Endothelial cell (in vitro differentiated cells): ENCODE measurements at places on chromosomes 1 and 21. TPM values are rescaled to one million over a fixed set of nuclear protein-coding genes. Genes with fewer than 3 reads are reported as not detected.

GRCh38 chr1:228922722-228923376, 187.6 kb downstream of the RHOU start:
- DNase-seq: no peak

DNA sequence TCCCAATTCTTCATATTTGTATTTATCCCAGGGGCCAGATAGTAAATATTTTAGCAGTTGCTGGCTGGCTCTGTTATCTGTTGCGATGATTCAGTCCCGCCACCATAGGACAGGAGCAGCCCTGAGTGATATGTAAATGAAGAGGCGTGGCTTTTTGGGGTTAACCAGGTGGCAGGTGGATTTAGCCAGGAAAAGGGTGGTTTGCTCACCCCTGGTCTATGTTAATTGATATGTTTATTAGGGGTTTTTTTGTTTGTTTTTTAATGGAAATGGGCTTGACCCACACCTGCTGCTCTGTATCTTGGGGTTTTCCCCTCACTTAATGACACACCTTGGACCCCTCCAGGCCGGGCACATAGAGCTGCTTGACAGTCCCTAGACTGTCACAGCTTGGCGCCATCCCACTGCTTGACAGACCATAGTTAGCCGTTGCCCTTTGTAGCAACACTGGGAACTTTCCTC, 62.8 kb downstream of the PIK3CD start:
- no peak for DNase-seq

DNA sequence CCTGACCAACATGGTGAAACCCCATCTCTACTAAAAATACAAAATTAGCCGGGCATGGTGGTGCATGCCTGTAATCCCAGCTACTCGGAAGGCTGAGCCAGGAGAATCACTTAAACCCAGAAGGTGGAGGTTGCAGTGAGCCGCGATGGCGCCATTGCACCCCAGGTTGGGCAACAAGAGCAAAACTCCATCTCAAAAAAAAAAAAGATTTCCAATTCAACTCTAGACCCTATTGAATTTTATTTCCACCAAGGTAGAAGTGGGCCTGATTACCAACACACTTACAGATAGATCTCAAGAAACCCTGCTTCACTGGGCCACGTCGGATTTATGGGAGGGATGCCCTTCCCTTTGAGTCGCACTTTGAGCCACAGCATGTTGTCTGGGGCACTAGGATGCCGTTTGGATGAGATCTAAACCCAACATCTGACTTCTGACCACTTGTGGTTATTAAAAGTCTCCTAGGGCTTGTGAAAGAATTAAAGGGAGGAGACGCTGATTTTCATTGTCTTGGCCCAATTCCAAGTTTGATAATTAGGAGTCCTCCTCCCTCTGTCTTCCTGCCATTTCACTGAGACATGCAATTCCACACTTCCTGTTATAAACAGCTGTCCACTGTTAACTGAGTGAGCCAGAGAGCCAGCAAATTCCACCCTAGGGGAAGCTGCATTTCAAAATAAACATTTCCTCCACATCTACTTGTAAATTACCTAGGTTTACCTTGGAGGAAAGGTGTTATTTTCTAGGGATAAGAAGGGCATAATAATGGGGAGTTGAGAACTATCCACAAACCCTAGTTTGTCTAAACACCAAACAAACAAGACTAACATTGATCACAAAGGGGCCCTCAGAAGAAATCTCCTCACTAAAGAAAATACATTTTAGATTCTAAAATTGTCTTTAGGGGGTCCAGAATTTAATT, 5.2 kb upstream of the RERE start:
- no peak for DNase-seq

- DNase-seq: no peak
These were observed 694.4 kb downstream of the LTN1 start for GRCh38 chr21:28298251-28298672.

Gene BEND5
- 9.1 TPM for total RNA-seq
